ENCODE measurements at places on chromosomes 13 and 19. TPM values are rescaled to one million over a fixed set of nuclear protein-coding genes. Genes with fewer than 3 reads are reported as not detected.
A peak's percentile ranks its signal among the peaks of the same experiment; 100 is the strongest.

The HCN2 gene
- total RNA-seq: 0.37 TPM

The SLITRK6 gene
- total RNA-seq: not detected

The HSH2D gene
- total RNA-seq: not detected

The VMAC gene
- 4.7 TPM for total RNA-seq

The ZNF93 gene
- total RNA-seq: 9.9 TPM

The ZNF91 gene
- total RNA-seq: 17.0 TPM

The MEIOSIN gene
- total RNA-seq: not detected

GRCh38 chr13:51928231-51928630 is 66.5 kb downstream of the CCDC70 start:
- H3K4me3 ChIP-seq: no peak overlapping the region
- H3K27me3 ChIP-seq: no peaks in the 10 kb centered on the region
- H3K36me3 ChIP-seq: no peaks in the 10 kb centered on the region
- DNase-seq: no peak
- no peak overlapping the region for H3K27ac ChIP-seq

GRCh38 chr13:96426167-96426566 is 336.3 kb downstream of the HS6ST3 start:
- H3K4me1 ChIP-seq: no peaks in the 10 kb centered on the region
- no peak for DNase-seq
- no peak overlapping the region for H3K27ac ChIP-seq
- no peak overlapping the region for H3K4me3 ChIP-seq
- no peaks in the 10 kb centered on the region for H3K36me3 ChIP-seq

DNA sequence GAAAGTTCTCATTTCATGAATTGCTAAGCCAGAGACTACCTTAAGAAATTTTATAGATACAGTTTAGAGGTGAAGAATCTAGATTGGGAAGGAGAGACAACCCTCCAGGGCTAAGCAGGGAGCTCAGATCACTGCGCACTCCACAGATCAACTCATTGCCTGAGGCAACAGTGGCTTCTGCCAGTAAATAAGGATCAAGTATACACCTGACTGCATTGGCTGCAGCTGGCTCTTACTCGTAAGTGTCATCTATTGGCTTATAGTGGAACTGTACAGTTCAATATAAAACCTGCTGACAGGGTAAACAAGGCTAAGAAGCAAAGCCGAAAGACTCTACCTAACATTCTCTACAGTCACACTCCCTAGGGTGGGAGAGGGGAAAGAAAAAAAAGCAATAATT is 18.0 kb upstream of the C1QTNF9B start:
- H3K27ac ChIP-seq: no peak overlapping the region
- no peak for DNase-seq
- no peak overlapping the region for H3K4me3 ChIP-seq
- H3K36me3 ChIP-seq: no peaks in the 10 kb centered on the region
- peaks cover 10% of the 10 kb centered on the region for H3K27me3 ChIP-seq
- H3K4me1 ChIP-seq: no peaks in the 10 kb centered on the region

DNA sequence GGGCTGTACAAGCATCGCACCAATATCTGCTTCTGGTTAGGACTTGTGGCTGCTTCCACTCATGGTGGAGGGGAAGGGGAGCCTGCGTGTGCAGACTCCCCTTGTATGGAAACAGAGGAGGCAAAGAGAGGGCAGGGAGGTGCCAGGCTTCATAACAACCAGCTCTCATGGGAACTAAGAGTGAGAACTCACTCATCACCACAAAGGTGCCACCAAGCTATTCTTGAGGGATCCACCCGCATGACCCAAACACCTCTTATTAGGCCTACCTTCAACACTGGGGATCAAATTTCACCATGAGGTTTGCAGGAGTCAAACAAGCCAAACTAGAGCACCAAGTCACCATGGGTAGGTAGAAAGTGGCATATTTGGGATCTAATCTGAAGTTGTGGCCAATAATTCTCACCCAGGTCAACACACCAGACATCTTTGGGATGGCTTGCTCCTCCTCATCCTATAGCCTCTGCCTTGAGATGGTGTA is 46.4 kb downstream of the RUBCNL start:
- H3K4me3 ChIP-seq: no peak overlapping the region
- DNase-seq: no peak
- H3K4me1 ChIP-seq: no peaks in the 10 kb centered on the region
- no peaks in the 10 kb centered on the region for H3K27me3 ChIP-seq
- no peak overlapping the region for H3K27ac ChIP-seq

DNA sequence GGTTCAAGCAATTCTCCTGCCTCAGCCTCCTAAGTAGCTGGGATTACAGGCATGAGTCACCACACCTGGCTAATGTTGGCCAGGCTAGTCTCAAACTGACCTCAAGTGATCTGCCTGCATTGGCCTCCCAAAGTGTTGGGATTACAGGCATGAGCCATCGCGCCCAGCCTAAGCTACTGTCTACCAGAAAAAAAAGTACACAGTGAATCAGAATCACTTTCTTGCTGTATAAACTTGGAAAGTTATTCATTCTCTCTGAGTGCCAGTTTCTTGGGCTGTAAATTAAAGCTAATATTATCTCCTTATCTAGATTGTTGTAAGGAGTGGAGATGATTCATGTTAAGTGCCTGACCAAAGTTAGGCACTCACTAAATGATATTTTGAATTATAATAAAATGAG is 242.8 kb downstream of the ENOX1 start:
- DNase-seq: no peak
- H3K4me1 ChIP-seq: no peaks in the 10 kb centered on the region
- no peaks in the 10 kb centered on the region for H3K36me3 ChIP-seq
- no peaks in the 10 kb centered on the region for H3K27me3 ChIP-seq
- no peak overlapping the region for H3K27ac ChIP-seq

DNA sequence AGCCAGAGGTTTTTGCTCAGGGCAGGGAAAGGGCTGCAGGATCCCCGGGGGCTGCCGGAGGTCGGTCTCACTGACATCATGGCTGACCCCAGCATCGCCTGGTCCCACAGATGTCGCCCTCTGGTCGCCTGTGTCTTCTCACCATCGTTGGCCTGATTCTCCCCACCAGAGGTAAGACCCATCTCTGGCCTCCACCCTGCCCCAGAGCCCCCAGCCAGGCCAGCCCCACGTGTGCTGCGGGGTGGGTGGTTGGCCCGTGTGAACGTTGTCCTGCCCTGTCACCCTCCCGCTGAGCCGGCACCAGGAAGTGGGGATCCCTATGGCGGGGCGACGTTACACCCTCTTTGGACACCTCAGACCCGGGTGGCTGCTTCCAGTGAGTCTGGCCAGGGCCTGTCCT is 906 bp downstream of the FXYD5 start:
- H3K27me3 ChIP-seq: no peaks in the 10 kb centered on the region
- DNase-seq: no peak
- peak overlapping the region; percentile 95 for H3K27ac ChIP-seq
- peak overlapping the region; percentile 78 for H3K4me3 ChIP-seq

GRCh38 chr13:41259875-41260501 is 3.4 kb downstream of the MTRF1 start:
- peaks cover 8% of the 10 kb centered on the region for H3K4me1 ChIP-seq
- DNase-seq: no peak
- H3K4me3 ChIP-seq: no peak overlapping the region
- no peak overlapping the region for H3K27ac ChIP-seq
- H3K27me3 ChIP-seq: no peaks in the 10 kb centered on the region

- no peak overlapping the region for H3K4me3 ChIP-seq
- no peaks in the 10 kb centered on the region for H3K27me3 ChIP-seq
- DNase-seq: no peak
- H3K4me1 ChIP-seq: no peaks in the 10 kb centered on the region
- no peaks in the 10 kb centered on the region for H3K36me3 ChIP-seq
These were observed 109.0 kb upstream of the RNF113B start for GRCh38 chr13:98285852-98286594.

DNA sequence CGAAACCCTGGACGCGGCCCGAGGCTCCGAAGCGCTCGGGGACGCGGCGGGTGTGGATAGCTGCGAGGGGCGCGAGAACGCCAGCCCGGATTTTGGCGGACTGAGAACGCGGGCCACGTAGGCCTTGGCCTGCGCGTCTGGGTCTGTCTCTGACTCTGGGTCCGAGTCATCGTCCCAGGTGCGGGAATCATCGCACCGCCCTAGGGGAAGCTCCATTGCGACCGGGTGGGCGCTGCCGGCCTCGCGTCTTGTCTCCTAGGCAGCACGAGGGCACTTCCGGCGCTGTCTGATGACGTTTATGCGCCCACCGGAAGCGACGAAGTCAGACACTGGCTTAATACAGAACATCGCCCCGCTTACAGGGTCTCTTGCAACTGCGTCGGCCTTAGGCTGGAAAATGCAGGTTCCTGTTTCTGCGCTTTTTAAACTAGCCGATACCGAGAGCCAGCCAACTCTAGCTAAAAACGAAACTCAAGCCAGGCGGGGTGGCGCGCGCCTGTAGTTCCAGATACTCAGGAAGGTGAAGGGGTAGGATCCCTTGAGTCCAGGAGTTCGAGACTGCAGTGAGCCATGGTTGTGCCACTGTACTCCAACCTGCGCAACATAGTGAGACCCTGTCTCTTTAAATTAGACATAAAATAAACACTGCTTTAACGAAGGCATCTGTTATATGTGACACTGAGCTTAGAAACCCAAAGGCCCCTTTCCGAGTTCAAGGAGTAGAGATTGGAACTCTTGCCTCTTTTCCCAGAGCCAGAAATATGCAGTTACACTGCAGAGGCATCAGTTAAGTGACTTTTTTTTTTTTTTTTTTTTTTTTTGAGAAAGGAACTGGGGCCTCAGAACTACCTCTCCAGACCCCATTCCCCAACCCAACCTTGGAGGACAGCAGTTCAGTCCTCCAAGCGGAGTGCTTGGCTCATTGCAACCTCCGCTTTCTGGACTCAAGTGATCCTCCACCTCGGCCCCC is at the start of gene FBXW9:
TSS of gene FBXW9 (minus strand) at position 266 of the 970 bp plus-strand sequence. CDS start at position 216, 50 bp downstream.
- H3K27me3 ChIP-seq: no peaks in the 10 kb centered on the region
- DNase-seq: peak; percentile 96
- H3K4me3 ChIP-seq: peak within 1 kb of the TSS; percentile 8
- H3K36me3 ChIP-seq: peaks cover 3% of the 10 kb centered on the region
- H3K4me1 ChIP-seq: peaks cover 15% of the 10 kb centered on the region

- no peak for DNase-seq
- H3K4me1 ChIP-seq: no peaks in the 10 kb centered on the region
- H3K27me3 ChIP-seq: no peaks in the 10 kb centered on the region
- H3K36me3 ChIP-seq: no peaks in the 10 kb centered on the region
- H3K27ac ChIP-seq: no peak overlapping the region
- no peak overlapping the region for H3K4me3 ChIP-seq
These were observed 5.2 kb downstream of the IGLON5 start for GRCh38 chr19:51316688-51317087.

DNA sequence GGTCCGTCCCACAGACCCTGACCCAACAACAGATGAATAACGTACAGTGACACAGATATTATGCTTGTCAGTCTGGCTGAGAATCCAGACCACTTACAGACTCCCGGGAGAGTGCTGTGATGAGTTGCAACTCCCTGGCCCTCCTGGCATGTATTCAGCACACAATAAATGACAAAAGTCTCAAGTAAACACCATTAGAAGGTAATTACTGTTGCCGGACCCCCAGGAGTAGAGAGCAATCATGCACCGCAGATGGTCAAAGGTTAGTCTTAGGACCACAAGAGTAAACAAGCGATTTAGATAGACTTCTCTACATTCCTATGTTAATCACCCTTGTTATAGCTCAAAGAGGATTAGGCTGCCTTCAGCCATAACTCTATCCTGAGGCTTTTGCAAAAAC is 726.4 kb upstream of the GPC6 start:
- no peak for DNase-seq
- no peaks in the 10 kb centered on the region for H3K4me1 ChIP-seq
- H3K4me3 ChIP-seq: no peak overlapping the region
- no peaks in the 10 kb centered on the region for H3K36me3 ChIP-seq
- H3K27ac ChIP-seq: no peak overlapping the region

DNA sequence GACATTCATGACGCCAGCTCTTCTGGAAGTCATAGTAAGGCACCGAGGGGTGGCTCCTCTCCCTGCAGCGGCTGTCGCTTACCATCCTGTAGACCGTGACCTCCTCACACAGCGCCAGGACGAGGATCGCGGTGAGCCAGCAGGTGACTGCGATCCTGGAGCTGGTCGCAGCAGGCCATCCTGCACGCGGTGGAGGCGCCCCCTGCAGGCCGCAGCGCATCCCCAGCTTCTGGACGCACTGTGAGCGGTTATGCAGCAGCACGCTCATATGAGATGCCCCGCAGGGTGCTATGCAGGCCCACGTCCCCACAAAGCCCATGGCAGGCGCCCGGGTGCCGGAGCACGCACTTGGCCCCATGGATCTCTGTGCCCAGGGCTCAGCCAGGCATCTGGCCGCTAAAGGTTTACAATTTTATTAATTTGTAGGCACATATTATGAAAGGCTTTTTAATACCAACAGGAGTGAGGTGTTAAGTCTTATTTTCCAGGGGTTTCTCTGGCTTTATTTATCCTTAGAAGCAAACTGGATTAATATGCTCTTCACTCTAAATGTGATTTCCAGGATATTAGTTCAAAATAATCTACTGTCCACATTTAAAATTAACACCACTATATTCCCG is 35.6 kb upstream of the PSPC1 start:
- H3K4me1 ChIP-seq: no peaks in the 10 kb centered on the region
- no peak overlapping the region for H3K27ac ChIP-seq
- peak; percentile 37 for DNase-seq
- H3K27me3 ChIP-seq: no peaks in the 10 kb centered on the region

DNA sequence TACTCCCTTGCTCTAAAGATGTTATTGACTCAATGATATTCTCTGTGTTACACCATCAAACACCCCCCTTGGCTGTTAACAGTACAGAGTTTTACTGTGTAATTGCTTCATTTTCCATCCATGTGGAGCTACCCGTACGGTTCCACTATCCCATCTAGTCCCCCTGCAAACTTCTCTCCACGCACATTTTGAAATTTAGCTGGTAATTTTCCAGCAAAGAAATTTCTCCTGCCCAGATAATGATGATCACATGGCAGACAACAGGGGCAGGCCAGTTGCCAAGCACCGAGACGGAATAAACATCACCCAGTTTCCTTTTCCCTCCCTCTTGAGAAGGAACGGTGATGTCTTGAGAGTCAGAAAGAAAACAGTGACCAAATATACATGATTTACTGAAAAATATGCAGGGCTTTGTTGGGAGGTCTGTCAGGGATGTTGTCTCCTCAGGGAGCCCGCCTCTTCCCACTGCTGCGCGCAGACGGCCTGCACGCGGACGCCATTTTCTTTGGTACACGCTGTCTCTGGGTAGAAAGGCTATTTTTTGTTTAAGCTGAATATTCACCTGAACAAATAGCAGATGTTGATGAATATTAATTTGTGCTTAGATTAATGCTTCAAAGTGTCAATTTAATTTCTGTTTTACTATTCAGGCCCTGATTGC is 109.9 kb downstream of the OLFM4 start:
- H3K4me1 ChIP-seq: no peaks in the 10 kb centered on the region
- no peaks in the 10 kb centered on the region for H3K27me3 ChIP-seq
- DNase-seq: no peak
- H3K36me3 ChIP-seq: no peaks in the 10 kb centered on the region

DNA sequence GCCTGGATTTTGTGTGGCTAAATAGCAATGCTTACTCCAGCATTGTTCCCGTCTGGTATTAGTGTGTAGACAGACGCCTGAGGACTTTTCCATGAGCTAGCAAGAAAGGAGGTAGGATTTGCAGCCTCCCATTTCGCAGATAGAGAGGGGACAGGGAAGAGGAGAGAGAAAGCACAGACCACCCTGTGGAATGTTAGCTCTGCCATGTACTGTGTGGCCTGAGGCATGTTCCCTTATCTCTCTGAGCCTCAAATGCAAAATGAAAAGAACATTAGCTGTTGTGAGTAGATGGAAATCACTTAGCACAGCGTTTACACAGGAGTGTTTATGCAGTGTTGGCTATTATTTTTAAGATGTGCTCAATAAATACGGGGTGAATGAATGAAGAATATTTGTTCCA is 45.5 kb downstream of the OLFM4 start:
- H3K27me3 ChIP-seq: no peaks in the 10 kb centered on the region
- no peaks in the 10 kb centered on the region for H3K4me1 ChIP-seq
- no peaks in the 10 kb centered on the region for H3K36me3 ChIP-seq
